ENCODE measurements at places on chromosomes 12 and 14.

DNA sequence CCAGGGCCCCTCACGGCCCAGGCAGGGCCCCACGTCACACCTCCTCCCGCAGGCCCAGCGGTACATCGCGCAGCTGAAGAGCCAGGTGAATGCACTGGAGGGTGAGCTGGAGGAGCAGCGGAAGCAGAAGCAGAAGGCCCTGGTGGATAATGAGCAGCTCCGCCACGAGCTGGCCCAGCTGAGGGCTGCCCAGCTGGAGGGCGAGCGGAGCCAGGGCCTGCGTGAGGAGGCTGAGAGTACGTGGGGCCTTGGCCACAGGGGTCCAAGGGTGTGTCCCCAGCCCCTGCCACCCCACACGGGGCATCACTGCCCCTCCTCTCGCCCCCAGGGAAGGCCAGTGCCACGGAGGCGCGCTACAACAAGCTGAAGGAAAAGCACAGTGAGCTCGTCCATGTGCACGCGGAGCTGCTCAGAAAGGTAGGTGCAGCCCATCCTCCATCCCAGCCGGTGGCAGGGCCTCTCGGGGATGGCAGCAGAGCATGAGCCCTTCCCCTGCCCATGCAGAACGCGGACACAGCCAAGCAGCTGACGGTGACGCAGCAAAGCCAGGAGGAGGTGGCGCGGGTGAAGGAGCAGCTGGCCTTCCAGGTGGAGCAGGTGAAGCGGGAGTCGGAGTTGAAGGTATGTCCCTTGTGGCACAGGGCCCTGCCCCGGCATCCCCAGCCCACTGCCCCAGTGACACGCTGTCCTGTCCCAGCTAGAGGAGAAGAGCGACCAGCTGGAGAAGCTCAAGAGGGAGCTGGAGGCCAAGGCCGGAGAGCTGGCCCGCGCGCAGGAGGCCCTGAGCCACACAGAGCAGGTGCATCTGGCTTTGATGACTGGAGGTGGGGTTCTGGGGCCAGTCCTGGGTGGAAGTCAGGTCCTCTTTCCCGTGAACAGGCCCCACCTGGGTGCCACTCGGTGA is 20.9 kb downstream of the HIP1R start:
- DNase-seq: no peak

DNA sequence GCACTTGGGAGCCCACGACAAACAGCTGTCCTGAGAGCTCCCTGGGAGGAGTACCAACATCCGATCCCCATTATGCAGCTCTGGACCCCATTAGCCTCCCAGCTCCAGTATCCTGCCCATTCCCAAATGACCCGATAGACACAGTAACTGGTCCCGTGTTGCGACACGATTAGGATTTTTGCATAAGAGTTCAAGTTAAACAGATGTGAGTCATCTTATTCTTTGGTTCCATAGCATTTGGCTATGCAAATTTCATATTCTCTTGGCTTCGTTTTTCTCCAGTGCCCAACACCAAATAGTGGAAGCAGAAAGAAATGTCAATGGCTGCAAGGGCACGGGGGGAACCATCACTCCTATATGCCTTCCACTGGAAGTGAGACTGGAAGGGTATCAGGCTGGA is 43.0 kb upstream of the LRRC10 start:
- no peak for DNase-seq

- no peak for DNase-seq
Observed at GRCh38 chr12:124660851-124661250, 93.4 kb upstream of the NCOR2 start.

DNA sequence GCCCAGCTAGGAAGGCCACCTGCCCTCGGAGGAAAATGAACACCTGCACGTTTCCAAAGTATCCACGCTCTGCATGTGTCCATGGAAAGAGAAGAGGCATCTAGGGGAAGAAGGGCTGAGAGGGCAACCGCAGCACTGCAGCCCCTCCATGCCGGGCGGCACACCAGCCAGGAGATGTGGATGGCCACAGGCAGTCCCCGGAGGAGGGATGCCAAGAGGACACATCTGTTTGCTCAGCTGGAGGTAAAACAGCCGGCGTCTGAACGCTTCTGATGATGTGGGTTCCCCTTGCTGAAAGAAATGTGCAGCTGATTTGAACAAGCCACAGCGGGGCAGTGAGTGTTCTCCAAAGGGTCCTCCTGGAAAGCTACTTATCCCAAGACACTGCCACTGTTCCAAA is 34.0 kb downstream of the CHGA start:
- DNase-seq: no peak

DNA sequence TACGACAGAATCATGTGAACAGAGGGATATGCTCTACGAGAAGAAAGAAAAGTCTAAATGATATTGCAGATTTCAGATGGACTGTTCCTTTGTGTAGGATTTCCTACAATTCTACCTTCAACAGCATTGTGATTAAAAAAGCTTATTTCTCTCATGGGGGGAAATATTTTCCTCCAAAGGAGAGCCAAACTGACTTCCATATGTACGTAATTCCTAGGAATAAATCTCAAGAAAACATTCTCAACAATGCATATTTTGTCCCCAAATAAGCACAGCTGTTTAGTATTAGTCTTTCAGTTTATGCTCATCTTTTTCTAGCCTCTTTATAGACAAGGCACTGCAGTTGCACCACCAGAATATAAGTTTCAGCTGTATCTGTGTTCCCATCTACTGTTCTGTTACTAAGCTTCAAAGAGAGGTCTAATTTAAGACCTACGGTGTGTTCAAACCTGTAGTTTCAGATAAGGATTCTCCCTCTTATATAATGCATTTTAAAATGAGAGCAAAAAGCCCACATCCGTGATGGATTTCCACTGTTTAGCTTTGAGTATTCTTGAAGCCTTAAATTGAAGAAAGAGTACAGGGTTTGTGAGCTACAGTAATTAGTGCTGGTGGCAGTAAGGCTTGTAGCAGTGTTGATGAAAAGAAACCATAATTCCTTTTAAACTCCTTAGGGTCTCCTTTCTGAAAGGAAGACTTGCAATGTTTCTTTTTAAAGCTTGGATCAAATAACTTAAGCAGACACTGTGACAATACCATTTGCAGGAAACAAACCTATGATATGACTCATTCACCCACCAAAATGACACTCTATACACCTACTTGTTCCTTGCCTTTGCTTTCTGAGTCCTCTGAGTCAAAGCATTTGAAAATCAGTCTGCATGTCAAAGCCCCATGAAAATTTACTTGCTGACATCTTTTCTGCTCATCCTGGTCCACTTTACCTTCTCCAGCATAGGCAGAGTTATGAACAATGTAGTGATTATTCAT is 754.1 kb downstream of the NOVA1 start:
- no peak for DNase-seq

DNA sequence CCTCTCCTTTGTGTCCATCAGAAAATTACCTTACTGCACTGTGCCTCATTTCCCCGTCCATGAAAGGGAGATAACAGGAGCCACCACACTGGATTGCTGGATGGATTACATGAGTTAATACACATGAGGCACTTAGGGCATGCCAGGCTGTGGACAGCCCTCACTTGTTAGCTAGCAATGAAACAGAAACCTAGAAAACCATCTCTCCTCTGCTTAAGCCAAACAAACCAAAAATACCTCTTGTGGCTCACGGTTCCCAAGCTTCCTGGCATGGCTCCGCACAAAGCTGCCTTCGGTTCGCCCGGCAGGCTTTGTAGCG is 660 bp upstream of the HCFC2 start:
- DNase-seq: no peak

DNA sequence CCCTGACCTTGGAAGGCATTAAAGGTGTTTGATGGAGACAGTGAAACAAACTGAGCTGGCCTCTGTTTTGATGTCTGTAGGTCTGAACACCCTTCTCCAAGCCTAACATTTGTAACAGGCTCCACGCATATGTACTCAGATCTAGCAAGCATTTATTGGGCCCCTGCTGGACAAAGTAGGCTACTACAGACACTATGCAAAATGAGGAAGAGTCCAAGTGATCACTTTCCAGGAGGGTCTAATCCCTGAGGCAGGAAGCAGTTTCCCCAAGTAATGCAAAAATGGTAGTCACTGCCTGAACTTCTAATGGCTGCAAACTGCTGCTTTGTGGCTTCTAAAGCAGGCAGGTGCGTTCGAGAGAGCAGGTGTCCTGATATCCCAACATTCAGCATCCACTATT is 405.8 kb downstream of the MED13L start:
- peak; percentile 18 for DNase-seq

DNA sequence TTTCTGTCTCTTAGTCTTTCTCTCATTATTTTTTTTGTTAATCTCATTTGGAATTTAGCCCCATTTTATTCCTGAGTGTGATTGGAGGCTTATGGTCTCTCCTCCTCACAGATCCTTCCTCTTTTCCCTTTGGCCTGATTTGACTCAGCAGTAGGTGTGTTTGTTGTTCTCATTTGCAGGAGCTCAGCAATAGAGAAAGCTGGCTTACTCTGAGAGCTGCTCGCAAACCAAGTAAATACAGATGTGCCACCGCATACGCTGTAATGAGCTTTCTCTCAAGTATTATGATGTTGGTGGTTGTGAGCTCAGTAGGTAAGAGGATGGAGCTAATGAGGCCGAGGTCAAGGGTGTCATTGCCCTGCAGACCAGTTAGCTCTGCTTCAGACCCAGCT is 206.5 kb downstream of the ETV6 start:
- DNase-seq: no peak

- peak; percentile 96 for DNase-seq
Observed at GRCh38 chr12:46219877-46220655, 48.8 kb downstream of the SLC38A1 start.

GRCh38 chr12:59678759-59679411 is 83.1 kb downstream of the SLC16A7 start:
- DNase-seq: no peak

- no peak for DNase-seq
Observed at GRCh38 chr14:93533842-93534241, 103.1 kb downstream of the UNC79 start.

GRCh38 chr14:105018414-105018813 is 2.5 kb downstream of the CDCA4 start:
- DNase-seq: no peak

DNA sequence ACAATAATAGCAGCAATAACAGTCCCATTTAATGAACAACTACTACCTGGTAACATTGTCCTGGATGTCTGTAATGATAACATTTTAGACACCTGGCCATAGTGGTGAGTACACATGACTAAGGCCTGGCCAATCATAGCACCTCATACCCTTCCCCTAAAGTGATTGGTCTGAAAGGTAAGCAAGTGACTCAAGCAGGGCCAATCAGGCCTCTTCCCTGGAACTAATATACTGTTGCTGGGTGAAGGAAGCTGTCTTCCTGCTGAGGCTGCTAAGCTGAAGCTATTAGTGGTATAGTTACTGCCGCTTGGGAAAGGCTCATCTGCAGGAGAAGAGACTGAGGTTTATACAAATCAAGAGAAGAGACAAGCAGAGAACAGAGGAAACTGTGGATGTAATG is 18.7 kb upstream of the NOS1 start:
- DNase-seq: no peak

DNA sequence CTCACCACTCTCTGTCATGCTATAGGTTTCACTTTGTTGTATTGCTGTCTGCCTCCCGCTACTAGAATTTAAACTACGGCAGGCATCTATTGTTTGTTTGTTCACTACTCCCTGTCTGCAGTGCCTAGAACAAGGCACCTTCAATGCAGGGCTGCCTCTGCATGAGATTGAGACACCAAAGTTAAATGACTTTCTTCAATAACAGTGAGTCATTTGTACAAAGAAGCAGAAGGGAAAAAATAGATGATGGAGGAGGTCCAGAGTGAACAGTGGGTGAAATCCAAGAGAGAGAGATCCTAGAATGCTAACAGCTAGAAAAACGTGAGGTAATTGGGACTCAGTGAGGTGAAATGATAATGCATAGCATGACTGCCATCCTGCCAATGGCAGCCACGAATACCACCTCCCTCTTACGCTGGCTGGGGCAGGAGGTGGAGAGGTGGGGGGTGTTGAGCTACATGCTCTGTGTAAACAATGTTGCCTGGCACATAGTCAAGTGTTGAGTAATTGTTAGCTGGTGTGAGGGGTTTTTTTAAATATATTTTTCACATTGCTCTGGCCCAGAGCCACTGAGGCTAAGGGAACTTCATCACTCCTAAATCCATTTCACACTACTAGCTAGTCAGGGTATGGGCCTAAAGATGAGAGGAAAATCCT is 367.6 kb downstream of the RPS29 start:
- DNase-seq: no peak

DNA sequence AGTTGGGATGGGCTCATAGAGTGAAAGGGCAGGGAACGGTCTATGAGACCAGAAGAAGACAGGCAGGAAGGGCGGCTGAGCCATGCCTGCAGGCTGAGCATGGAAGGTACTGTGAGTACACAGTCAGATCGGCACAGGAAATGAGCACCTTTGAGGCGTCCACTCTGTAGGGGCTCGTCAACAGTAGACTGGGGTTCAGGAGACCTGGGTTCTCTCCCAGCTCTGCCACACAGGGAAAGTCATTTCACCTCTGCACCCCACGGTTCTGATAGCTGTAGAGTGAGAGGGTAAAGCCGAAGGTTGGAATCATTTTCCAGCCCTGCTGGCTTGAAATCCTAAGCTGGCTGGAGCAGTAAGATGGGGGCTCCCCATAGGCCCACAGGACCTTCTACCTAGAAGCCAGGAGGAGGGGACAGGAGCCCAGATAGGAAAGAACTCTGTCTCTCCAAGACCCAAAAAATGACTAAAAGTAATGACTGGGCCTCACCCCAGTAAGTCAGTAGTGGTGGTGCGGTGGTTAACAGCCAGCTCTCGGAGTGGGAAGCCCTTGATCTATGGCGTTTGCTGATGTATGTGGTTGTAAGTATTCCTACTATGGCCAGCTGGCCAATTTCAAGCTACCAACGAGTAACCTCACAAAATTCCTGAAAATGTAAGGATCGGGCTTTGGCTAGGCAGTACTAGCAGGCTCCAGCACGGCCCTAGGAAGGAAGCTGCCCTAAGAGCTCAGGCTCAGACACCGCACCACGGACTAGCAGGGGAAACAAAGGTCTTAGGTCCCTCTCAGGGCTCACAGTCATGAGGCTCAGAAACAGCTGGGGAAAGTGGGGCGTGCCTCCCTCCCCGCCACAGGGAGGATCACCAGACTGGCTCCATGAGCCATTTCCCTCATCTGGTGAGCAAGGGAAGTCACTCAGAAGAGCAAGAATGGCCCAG is 10.3 kb upstream of the CD27 start:
- DNase-seq: peak; percentile 55

GRCh38 chr14:36215217-36215598 is 38.7 kb upstream of the PTCSC3 start:
- no peak for DNase-seq

DNA sequence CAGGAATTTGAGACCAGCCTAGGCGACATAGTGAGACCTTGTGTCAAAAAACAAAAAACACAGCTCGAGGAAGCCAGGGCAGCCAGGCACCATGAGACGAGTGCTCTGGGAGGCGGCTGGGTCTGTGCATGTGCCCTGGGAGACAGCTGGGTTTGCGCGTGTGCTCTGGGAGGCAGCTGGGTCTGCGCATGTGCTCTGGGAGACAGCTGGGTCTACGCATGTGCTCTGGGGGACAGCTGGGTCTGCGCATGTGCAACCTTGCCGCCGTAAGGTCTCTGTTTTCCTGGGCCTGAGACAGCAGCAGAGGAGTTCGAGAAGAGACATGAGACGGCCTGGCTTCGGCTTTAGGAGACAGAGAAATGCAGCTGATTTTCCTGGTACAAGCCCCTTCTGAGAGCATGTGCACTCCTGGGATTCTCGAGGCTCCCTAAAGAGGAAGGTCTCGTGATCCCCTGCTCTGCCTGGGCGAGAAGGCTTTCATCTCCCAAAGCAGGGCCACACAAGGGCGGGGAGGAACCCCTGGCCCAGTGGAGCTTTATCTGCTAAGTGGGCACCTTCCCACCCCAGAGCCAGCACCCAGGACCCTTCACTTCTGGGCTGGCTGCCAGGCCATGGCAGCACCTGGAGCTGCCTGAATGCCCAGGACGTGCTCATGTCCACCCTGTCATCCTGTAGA is 3.5 kb upstream of the BDKRB1 start:
- no peak for DNase-seq

- no peak for DNase-seq
Observed at GRCh38 chr14:90608929-90609341, 207.3 kb downstream of the TTC7B start.

Data from CD4-positive, CD25-positive, alpha-beta regulatory T cell (primary cell).